Breast epithelium (tissue), 4 donors: ENCODE measurements at places on chromosomes 6 and 20. TPM values are rescaled to one million over a fixed set of nuclear protein-coding genes. Genes with fewer than 3 reads are reported as not detected.

DNA sequence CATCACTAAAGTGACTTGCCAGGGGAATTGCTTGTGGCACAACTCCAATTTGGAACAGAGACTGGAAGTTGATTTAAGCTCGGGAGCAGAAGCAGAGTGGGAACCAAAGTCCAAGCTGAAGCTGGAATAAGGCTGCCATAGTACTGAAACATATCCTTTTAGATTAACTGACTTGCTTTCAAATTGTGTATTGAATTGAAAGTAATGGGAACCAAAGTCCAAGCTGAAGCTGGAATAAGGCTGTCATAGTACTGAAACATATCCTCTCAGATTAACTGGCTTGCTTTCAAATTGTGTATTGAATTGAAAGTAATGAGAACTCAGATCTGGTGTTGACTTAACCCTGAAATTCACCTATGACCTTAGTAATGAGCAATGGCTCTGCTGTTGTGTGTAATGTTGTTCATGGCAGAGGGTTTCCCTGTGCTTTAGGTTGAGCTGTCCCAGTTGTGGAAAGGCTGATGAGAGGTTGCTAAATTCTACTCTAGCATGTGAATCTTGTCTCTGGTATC lies 40.2 kb downstream of the CENPW start:
- no peak for DNase-seq

DNA sequence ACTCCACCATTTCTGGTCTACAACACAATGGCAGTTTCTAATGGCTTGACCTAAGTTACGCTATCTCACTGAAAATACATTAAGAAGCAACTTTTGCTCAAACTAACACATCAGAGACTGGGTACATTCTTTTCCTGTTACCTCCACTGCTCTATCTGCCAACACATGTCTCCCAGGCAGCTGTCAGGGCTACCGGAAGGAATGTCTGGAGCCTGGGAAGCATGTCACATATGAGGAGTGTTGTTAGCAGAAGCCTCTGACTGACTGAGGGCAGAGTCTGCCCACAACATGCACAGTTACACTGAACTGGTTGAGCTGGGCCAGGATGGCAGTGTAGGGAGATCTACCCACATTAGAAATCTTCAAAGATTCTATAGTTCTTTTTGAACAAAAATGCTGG lies 264.5 kb downstream of the KIF16B start:
- DNase-seq: no peak

The TP53TG5 gene
- 1.3 TPM for total RNA-seq

The RIPOR3 gene
- 4.5 TPM for total RNA-seq

DNA sequence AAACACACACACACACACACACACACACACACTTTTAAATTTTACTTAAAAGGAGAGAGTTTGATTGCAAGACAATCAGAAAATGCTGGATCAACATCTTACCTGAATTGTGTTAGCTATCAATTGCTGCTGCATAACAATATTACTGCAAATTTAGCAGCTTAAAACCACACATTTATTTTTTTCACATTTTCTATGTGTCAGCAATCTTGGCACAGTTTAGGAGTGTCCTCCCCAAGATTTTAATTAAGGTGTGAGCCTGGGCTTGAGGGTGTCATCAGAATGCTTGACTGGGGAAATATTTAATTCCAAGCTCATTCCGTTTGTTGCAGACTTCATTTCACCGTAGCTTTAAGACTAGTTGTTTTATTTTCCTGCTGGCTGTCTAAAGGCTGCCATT lies 431.0 kb upstream of the GJE1 start:
- DNase-seq: no peak

GRCh38 chr6:72084992-72085569 lies 198.7 kb downstream of the RIMS1 start:
- DNase-seq: no peak

The BCL2L1 gene
- total RNA-seq: 124 TPM

DNA sequence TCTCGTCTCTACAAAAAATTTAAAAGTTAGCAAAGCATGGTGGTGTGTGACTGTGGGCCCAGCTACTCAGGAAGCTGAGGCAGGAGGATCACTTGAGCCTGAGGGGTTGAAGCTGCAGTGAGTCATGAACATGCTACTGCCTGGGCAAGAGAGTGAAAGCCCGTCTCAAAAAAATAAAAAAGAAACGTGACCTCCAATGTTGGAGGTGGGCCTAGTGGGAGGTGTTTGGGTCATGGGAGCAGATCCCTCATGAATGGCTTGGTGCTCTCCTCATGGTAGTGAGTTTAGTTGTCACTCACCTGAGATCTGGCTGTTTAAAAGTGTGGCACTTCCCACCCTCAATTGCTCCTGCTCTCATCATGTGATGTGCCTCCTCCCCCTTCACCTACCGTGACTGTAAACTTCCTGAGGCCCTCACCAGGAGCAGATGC lies 24.3 kb downstream of the RBL1 start:
- no peak for DNase-seq

DNA sequence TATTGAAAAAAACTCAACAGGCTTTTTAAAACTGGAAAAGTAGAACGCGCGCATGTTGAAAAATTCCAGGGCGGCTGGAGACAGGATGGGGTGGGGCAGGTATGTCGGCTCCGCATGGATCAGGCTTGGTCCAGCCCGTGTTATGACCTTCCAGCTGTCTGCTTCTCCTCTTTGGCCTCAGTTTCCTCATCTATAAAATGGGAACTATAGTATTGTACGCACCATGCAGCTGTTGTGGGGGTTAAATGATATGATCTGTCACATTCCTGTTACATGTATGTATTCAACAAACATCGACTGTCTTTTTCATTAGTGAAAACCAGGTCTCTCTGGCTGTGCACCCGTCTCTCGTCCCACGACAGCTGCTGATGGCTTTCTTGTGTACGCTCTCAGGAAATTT lies 18.8 kb downstream of the PHACTR3 start:
- DNase-seq: no peak

The MUC22 gene
- total RNA-seq: not detected

- no peak for DNase-seq
Observed at GRCh38 chr6:88722686-88723085, 240.7 kb downstream of the RNGTT start.

The VSX1 gene
- not detected for total RNA-seq

DNA sequence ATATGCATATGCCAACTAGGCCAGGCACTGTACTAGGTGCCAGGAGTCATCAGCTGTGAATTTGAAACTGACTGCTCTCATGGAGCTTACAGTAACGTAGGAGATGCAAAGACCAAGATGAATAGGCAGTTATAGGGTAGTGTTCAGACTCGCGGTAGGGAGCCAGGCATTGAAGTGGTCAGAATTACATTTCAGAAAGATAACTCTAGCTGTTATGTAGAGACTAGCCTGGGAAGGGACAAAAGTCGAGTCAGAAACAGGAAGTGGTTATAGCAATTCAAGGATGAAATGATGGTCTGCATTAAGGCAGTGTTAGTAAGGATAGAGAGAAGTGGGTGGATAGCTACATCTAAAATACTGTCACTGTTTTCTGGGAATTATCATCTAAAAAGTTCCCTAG lies 56.6 kb downstream of the PCMT1 start:
- DNase-seq: no peak

- no peak for DNase-seq
Observed at GRCh38 chr6:160042788-160043301, 74.0 kb downstream of the IGF2R start.

The DEFB116 gene
- not detected for total RNA-seq

- no peak for DNase-seq
Observed at GRCh38 chr6:156865019-156865629, 87.9 kb downstream of the ARID1B start.

GRCh38 chr6:12343122-12343439 lies 52.9 kb downstream of the EDN1 start:
- DNase-seq: no peak

The GPR6 gene
- 0.15 TPM for total RNA-seq

The RALY gene
- total RNA-seq: 73.5 TPM

GRCh38 chr20:36231331-36231730 lies 4.9 kb upstream of the AAR2 start:
- DNase-seq: no peak

DNA sequence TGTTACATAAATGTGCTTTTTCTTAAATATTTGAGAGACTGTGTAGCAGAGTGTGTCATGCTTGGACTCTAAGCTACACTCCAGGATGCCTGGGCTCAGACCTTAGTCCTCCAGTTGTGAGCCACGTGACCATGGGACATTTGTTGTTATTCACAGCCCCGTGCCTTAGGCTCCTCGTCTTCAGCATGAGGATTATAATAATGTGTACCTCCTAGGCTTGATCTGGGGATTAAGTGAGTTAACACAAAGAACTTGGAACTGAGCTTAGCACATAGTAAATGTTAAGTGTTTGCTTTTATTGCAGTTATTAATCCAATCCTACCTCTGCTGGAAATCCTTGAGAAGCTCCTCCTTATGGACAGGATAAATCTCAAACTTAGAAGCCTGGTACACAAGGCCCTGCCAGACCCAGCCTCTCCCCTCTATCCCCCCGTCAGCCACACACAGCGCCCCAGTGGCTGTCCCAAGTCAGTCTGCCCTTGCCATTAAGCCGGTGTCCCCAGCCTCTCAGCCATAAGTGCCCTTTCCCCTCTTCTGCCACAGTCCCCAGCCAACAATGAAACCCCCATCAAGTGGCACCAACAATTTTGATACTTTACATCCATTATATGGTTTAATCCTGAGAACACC lies 177.5 kb downstream of the TMEM242 start:
- DNase-seq: no peak

GRCh38 chr6:2044192-2044591 lies 201.2 kb downstream of the GMDS start:
- no peak for DNase-seq

DNA sequence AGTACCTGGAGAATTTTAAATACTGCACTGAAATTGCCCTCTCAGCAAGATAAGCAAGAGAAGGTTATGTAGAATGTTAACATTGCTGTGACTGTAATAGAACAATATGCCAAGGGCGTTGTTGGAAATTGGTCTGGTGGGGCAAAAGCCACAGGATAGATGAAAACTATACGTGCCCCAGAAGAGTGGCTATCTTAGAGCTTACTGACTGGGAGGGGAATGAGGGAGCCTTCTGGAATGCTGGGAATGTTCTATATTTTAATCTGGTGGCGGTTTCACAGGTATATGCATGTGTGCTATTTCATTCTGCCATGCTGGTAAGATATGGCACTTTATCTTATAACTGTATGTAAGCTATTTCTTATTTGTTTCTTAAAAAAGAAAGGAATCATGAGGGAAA lies 35.2 kb upstream of the YWHAB start:
- no peak for DNase-seq

- DNase-seq: no peak
Observed at GRCh38 chr6:117267054-117267347, 1.6 kb downstream of the VGLL2 start.

The SNAI1 gene
- total RNA-seq: 4.3 TPM

DNA sequence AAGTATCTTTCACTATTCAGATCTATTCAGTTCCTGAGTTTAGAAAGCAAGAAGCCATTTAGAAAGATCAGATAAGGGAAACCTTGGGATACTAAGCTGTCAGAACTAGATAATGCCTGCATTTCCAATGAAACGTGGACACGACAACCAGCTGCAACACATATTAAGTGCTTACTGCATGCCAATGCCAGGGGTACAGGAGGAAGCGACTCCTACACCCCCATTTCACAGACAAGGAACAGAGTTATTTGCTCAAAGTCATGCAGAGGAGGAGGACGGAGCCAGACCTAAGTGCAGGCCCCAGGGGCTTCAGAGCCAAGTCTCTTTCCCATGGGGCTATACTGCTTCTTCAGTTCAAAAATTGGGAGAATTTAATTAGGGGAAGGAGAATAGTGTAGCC lies 62.4 kb downstream of the PREX1 start:
- no peak for DNase-seq

- no peak for DNase-seq
Observed at GRCh38 chr20:52681288-52681687, 290.9 kb upstream of the TSHZ2 start.

The SPDEF gene
- 0.48 TPM for total RNA-seq

GRCh38 chr6:80336911-80337310 lies 230.4 kb downstream of the BCKDHB start:
- no peak for DNase-seq

- no peak for DNase-seq
Observed at GRCh38 chr6:130116273-130116672, 97.9 kb downstream of the L3MBTL3 start.
